Neural progenitor cell (in vitro differentiated cells): ENCODE measurements at places on chromosomes 2 and 18.
A peak's percentile ranks its signal among the peaks of the same experiment; 100 is the strongest.

GRCh38 chr18:48428475-48429177, 19.4 kb upstream of the ZBTB7C start:
- no peak for DNase-seq

GRCh38 chr18:710418-711300, 1.8 kb downstream of the ENOSF1 start:
- DNase-seq, result no peak

DNA sequence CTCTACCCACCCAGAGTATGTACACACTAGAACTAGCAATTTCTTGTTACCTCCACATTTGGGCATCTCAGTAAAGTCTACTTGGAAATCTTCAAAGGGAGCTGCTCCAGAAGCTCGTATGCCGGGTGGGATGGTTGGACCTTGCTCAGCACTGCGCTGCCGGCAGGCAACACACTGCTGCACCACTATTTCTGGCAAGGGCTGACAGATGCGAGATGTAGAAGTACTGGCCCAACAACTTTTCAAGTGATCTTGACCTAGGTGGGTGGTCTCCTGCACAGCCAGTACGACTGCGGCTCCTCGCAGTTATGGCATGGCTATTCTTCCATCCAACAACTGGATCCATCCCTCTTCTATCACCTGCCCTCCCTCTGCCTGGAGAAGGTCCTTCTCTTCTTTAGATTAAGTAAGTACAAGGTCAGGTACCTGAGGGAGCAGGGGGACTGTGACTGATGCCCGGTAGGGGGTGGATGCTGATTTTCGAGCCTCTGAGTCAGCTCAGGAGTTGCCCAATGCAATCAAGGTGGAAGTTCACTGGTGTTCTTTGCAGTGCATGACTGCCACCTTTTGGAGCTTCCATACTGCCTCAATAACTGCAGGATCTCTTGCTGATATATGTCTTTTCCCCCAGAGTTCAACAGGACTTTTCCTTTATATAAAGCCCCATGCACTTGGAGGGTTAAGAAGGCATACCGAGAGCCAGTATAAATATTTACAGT, 100.4 kb upstream of the SLC1A4 start:
- DNase-seq, result no peak

- DNase-seq, result no peak
These were observed 40.8 kb downstream of the WDR35 start for GRCh38 chr2:19949071-19949470.

GRCh38 chr2:36733215-36733614, 36.7 kb downstream of the VIT start:
- DNase-seq, result peak; percentile 14

DNA sequence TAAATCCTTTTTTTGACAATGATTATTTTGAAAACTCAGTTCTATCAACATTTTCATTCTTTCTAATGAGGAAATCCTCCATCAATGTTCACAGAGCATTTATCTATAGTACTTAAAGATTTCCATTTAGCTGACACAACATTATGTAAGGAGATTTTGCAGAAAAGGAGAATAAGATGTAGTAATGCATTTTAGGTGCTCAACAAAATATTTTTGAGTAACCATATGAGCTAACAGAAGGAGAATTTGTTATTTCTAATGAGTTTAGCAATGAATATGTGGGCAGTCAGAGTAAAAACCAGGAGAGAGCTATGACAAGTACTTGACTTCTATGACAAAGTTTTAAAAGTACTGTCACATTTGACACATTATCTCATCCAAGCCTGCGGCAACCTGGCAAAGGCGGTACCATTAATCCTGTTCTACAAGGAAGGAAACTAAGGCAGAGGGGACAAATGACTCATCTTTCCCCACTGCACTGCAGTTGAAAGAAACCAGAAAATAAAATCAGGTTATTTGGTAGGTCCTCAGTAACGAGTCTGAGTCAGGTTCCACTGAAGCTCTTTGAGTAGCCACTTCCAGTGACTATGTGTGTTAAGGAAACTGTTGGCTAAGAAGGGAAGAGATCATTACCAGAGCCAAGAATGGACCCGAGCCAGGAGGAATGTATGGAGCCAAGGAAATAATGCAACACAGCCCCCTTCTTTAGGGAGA, 134.1 kb upstream of the ITGB6 start:
- no peak for DNase-seq

DNA sequence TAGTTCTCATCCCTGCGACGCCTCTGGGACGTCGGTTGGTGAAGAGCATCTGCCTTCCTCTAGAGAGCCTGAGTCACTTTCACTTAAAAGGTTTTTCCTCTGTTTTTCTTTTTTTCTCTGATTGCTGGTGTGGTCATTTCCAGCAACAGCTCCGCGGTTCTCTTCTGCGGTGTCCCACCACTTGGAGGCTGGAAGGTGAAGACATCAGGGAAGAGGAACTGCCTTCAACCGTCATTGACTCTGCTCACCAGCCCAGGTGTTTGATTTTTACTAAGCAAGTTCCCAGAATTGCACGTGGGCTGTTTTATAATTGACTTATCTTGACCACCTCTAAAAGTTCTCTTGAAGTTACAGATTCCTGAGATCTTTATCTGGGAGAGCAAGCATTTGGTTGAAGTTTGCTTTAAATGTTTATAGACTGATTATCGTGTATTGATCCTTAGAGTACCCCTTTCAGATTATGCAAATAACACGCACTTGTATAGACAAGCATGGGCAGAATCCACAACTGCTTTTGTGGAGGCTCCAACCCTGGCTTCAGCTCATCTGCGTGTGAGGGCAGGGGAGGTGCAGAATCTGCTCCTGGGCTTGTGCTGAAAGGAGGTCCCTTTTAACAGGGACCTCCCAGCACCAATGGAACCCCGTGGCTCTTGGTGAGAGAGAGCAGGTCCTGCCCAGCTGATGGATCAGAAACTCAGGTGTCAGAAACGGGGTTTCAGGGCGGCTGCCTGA, 3.5 kb downstream of the CTDP1 start:
- DNase-seq, result no peak

- no peak for DNase-seq
These were observed 110.1 kb upstream of the FBXO11 start for GRCh38 chr2:48016225-48017019.

GRCh38 chr2:172860336-172860707, 124.7 kb downstream of the RAPGEF4 start:
- DNase-seq, result no peak

DNA sequence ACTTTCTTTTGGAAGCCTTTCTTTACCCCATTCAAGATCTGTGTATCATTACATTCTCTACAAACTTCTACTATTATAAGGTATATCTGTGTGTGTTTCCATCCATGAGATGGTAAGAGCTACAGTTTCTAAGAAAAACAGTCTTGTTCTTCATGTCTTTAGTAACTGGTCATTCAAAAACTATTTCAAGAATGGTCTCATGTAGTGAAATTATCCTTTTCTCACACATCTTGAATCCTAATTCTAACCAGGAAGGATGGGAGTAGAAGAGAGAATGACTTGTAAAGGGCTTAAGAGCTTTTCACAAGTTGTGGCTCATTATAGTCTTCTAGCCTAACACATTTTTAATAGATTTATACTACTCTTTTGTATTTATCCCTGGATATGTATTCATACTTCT, 47.3 kb downstream of the ROCK1 start:
- DNase-seq, result no peak

DNA sequence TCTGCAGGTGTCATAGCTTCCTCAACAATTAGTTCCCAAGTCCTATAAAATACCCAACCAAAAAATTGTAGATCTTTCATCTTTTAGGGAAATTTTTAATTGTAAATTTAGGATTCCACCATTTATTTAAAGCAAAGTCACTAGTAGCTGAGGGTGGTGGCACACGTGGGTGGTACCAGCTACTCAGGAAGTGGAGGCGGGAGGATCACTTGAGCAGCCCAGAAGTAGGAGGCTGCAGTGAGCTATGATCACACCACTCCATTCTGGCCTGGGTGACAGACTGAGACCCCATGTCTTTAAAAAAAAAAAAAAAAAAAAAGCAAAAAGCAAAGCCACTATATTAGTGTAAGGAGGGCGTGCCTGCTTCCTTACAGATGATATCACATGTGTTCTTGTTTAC, 60.3 kb upstream of the GREB1L start:
- no peak for DNase-seq

GRCh38 chr2:12718711-12719399, 2.1 kb downstream of the TRIB2 start:
- DNase-seq, result peak; percentile 88

GRCh38 chr2:241794250-241794823, 14.7 kb upstream of the NEU4 start:
- DNase-seq, result no peak

DNA sequence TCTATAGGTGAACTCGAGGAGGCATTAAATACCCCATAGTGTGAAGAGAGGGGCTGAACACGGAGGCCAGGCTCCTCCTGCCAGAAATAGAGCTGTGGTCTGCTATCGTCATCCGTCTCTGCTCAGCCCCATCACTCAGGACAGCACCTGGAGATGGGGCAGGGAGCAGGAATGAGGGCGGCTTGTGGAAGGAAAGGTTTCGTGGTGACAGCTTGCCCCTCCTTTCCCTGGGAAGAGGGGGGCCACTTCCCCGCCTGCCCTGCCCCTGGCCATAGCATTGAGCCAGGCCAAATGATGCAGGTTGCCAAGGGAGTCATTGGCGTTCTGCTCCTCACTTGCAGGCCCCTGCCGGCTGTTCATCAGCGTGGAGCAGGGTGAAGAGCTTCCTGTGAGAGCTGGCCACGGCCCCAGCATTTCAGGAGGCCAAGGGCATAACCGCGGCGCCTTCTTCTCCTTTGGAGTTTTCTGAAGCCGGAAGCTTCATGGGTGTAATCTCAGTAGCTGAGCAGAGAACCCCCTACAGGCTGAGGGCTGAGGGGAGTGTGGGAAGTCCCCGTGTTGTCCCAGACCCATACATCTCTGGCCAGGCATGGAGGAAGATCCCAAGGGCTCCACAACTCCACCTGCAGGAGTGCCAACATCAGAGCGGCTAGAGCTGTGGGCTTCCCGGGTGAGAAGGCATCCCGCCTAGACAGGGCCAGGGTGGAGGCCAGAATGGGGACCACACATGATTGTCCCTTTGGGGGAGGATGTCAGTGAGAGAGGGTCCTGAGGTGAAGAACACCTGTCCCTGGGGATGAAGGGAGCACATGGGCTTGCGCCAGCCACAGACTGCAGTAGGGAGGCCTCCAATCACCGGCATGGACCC, 112.5 kb upstream of the GLI2 start:
- DNase-seq, result no peak

- DNase-seq, result no peak
These were observed 23.8 kb downstream of the C1QL2 start for GRCh38 chr2:119134775-119135174.

GRCh38 chr2:240109386-240109785, 26.7 kb downstream of the COPS9 start:
- DNase-seq, result no peak

DNA sequence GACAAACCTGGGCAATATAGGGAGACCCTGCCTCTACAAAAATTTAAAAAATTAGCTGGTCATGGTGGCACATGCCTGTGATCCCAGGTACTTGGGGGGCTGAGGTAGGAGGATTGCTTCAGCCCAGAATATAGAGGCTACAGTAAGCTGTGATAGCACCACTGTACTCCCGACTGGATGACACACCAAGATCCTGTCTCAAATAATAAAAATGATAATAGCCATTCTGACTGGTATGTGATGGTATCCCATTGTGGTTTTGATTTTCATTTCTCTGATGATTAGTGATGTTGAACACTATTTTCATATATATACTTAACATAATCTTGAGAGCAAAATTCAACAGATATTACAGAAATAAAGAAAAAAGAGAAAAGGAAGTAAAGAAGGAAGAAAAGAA, 1491.0 kb upstream of the PIK3C3 start:
- no peak for DNase-seq

DNA sequence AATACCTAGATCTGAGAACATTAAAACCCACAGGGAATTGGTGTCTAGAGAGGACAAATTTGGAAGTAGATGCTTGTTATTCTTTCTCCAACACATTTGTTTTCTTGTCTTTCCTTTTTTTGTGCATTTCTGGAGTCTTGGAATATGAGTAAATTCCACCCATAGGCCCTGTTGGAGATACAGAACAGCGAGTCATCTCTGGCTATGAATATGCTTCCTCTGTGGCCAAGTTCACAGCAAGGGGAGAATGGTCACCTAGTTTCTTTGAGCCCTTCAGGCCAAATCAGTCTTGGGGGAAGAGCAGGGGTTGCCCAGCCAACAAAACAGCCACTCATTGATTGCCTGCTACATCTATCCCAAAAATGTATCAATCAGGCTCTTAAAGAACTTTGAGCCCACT, 31.3 kb downstream of the SP140L start:
- no peak for DNase-seq

GRCh38 chr2:32701806-32702205, 74.0 kb downstream of the TTC27 start:
- DNase-seq, result no peak

DNA sequence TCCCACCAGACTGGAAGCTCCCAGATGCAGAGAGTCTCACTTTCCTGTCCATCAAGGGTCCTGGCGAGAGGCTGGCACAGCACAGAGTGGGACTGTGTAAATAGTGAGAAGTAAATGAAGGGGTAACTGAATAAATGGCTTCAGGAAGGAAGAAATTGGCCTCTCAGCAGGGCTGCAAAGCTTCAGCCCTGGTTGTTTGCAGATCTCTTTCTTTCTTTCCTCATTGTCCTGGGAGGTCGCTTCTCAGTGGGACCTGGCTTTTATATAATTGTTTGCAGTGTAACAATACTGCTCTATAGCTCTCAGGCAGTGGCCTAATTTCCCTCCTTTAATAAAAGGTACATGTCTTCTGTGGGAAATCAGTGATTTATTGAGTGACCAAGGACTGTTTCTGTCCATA, 74.9 kb upstream of the GPR45 start:
- DNase-seq, result peak; percentile 66

DNA sequence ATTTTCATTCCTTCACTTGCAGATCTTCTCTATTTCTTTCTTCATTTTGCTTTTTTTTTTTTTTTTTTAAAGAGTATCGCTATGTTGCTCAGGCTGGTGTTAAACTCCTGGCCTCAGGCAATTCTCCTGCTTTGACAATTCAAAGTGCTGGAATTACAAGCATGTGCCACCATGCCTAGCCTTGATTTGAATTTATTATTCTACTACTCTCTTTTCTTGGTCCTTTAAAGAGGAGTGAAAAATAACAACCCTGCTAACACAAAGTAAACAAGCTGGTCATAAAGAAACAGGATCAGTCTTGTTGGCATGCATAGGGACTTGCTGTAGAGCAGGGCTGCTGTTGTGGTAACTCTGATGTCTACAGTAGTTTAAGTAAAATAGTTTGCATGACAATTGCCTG, 1615.3 kb upstream of the ZEB2 start:
- no peak for DNase-seq

DNA sequence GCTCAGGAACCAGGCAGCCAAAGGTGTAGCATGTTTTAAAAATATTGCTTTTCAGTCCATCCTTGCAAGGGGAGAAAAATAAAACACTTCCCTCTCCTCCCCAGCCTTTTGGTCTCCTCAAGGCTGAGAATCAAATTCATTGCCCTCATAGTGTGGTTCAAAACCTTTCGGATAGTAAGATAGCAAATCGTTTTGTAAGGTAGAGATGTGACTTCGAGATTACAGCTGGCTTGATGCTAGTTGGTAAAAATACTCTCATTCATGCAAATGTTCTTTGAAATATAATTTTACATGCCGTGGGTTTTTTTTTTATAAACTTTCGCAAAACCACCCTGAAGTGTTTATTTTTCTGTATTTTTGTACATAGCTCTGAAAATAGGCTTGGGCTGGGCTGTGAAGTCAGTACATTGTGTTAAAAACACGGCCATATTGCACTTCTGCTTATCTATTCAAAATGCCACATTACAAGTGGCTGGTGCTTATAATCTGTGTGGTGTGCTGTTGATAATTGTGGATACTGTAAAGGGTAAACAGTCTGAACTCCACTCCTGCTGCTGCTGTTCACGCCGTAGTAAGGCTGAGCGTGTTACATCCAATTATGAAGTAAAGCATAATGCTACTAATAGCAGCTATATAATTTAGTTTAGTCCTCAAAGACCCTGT, 172.0 kb upstream of the SIX3 start:
- no peak for DNase-seq
